Activated CD4-positive, alpha-beta T cell treated with anti-CD3 and anti-CD28 coated beads, Interleukin-2, Interleukin-4, amounts not matched to agents 100 ng/mL and 50 ng/mL, durations not matched to agents 16 hours and 8 hours (primary cell): ENCODE measurements at places on chromosomes 6 and 20.

DNA sequence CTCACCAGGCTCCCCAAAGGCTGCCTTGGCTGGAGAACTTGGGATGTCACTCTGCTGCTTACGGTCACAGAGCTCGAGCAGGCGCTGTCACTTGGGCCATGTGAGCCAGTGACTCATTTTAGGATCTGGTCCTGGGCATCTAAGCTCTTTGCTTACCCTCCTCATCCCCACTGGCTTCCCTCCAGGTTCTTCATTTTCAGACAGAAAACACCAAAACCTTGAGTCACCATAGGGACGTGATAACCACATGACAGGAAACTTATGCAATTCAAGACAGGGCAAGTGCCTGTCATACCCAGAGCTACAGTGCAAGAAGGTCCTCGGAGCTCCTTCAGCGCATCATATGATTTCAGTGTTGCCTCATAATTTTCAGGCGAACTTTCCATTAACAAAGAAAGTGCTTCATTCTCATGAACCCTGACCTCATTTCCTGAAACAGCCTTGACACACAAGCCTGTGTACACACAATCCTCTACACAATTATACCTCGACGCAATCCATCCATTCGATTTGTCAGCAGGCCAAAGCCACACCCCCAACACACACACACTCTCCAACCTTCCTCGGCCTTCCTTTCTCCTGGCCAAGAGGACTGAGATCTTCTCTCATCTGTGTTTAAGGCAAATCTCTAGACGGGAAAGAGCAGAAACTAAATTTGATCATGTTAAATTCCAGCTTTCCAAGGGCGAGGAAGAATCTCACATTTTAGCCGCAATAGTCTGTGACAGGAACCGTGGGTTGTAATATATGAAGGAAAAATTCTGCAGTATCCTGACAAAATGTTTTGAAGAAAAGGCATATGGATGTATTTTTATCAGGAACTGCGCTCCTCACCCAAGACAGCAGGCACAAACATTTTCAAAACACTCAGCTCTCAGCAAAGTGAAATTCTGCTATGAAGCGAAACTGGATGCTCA, 25.3 kb downstream of the TBC1D7 start:
- DNase-seq: peak; percentile 96

DNA sequence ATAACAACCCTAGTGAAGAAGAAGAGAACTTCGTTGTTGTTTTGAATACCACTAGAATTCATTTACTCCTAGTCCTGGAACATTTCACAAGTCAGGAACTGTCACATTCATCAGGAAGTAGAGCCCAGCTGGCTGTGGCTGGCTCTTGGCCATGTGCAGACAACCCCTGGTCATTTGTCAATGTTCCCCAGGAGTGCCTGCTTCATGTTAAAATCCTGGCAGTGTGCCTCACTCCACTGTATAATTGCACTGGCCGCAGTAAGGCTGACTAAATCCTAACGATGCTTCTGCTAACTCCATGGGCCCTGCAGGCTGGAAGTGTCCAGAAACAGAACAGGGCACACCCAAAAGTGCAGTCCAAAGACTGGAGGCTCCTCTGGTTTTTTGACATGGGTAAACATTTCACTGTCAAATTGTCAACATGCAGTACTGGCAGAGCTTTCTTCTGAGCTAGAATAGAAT, 41.5 kb upstream of the ADGRF1 start:
- no peak for DNase-seq

- no peak for DNase-seq
Observed at GRCh38 chr6:144394210-144394609, 109.1 kb downstream of the UTRN start.

- DNase-seq: no peak
Observed at GRCh38 chr6:157030755-157031154, 253.6 kb downstream of the ARID1B start.

GRCh38 chr20:44695674-44696300, 19.4 kb upstream of the CCN5 start:
- DNase-seq: no peak

DNA sequence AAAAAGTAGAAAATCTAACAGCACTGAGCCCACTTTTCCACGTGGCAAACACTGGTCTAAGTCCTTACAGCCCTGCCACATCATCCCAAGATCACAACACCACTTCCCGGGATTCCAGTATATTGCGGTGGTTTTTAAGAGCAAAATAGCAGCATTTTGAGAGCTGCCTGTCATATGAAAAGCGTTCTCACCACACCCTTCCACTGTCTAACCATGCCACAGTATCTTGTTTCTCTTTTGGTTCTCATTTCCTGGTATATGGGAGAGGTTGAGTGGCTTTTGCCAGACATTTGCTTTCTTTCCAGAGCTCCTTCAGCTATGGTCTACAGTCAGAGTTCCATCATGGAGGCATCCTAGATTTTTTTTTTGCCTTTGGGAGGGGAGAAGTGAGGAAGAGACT, 243.0 kb downstream of the TSHZ2 start:
- DNase-seq: peak; percentile 48

DNA sequence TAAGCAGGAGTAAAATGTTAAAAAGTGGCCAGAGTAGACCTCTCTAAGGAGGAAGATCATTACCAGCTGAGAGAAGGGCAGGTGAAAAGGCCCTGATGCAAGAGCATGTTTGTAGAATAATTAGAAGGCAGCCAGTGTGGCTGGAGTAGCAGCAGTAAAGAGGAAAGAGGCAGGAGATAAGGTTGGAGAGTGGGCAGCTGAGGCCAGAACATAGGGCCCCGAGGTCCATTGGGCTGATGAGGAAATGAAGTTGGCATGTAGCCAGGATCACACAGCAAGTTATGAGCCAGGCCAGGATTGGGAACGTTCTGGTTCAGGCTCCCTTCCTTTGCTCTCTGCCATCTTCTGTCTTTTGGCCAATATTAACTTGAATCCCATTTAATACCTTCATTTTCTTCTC, 51.6 kb downstream of the RALY start:
- DNase-seq: no peak

DNA sequence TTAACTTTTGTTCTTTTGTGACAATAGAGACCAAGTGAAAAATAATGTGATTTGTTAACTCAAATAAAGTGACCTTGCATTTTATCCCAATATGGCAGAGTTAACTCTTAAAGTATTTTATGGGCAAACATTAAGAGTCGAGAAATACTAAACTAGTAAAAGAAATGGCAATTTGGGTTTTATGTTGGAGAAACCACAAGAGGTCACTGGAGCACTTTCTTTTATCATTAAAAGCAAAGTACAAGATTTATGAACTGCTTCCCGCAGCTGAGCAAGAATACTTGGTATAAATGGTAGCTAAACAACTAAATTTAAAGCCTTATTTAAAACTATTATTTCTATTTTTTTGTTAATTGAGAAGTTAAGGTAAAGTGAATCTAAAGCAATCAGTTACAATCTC, 33.5 kb upstream of the MCM9 start:
- no peak for DNase-seq
